HT-29 (cell line): ENCODE measurements at places on chromosomes 4 and X.

GRCh38 chr4:144818136-144818535 is 172.2 kb downstream of the HHIP start:
- DNase-seq: peak; percentile 12

DNA sequence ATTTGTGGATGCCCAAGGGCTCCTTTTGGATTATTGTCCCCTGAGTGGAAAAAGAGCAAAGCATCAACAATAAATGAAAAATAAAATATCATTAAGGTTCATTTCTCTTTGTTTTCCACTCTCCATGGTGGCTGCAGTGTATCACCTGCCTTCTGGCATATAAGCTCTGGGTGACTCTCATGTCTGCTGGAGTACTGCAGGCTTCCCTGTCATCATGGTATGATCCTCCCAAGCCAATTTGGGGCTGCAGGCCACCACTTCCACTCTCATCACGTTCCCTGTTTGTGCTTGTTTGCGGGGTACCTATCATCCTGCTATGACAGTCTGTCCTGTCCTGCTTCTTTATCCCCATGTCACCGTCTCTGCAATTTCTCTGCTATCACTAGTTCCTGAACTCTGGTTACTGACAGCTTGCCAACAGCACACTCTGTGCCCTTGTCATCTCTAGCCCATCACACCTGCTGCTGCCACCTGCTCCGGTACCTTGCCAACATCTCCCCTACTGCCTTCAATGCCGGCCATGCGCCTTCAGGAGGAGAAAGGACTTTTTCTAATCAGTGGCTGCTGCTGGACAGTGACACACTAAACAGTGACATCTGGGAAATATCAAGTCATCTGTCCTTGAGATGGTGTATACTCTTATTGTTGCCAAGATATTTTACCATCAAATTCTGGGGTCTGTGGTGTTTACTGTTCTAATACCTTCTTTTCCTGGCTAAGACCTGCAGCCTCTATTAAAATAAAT is 23.0 kb upstream of the FGF5 start:
- DNase-seq: no peak

GRCh38 chr4:152374153-152374552 is 161.7 kb downstream of the FBXW7 start:
- no peak for DNase-seq

DNA sequence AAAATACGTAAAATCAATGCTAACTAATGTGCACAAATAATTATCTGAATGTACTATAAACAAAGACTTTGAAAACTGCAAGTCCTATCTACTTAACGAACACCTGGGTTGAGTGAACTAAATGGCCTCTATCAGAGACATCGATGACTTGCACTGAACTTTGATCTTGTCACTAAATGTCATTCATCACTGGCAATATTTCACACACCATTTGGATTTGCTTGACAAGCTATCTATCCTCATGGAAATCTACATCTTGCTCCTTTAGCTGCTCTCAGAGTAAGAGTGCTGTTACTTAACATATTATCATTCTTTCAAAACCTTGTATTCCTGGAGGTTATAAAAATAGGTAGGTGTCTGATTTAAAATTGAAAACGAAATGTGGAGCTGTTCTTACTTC is 289.3 kb downstream of the TLL1 start:
- no peak for DNase-seq

DNA sequence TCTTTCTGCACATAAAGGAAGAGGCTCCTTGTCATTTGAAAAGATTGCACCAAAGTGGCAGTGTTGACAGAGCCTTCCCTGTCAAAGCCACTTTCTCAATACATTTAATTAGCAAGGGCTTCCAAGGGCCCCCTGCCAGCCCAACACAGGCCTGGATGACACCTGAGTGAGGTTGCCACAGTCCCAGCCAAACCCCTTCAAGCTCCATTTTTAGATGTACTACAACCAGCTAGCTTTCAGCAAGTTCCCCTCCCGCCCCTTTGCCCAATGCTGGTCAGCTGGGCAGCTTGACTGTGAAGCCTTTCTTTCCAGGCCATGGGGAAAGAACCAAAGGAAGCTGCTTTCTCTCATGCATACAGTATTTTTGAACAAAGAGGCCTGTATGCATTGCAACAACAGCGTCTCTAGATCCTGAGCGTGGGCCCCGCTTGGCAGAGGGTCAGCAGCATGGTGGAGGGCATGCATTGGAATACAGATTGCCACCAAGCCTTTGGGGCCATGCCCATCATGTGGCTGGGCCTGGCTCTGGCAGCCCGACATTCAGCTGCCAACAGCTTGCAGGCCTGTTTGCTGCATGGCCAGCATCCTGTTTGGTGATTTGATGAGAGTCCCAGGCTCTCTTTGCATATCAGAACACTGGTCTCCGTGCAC is 261.1 kb upstream of the GATB start:
- DNase-seq: no peak

GRCh38 chr4:159946983-159947615 is 844.2 kb downstream of the RAPGEF2 start:
- DNase-seq: peak; percentile 74

DNA sequence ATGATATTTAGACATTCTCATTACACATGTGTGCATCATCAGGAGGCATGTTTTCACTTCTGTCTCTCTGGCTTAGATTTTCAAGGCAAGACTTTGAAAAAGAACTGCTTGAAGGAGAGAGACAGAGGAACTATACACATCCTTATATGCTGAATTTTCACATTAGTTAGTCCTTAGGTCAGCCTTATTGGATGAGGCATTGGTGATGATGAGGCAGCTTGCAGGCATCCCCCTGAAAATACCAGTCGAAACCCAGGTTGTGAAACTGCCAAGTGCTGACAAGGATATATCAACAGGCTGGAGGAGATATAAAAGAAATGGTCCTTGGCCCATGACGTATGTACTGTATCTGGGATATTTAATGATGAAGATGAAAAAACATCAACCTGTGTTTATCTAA is 297.2 kb upstream of the AADAT start:
- DNase-seq: no peak

- peak; percentile 65 for DNase-seq
These were observed 33.1 kb downstream of the ENPEP start for GRCh38 chr4:110508827-110509710.

DNA sequence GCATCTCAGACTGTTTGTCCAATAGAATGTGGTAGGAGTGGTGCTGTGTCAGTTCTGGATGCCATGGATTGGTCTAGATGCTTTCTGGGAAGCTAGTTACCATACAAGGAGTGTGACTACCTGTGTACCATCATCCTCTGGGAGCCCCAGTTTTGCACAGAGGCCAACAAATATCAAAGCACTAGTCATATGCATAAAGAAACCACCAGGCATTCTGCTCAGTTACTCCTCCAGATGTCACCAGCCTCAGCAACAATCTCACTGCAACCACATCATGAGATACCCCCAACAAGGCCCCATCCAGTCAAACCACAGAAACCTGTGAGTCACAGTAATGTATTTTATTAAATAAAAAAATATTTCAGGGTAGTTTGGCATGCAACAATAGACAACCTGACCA is 435.8 kb upstream of the CPEB2 start:
- DNase-seq: no peak

- no peak for DNase-seq
These were observed 5.6 kb upstream of the AMOT start for GRCh38 chrX:112846187-112846586.

GRCh38 chr4:6674500-6675149 is 19.1 kb upstream of the S100P start:
- peak; percentile 81 for DNase-seq

- no peak for DNase-seq
These were observed 74.1 kb upstream of the PPP3CA start for GRCh38 chr4:101421386-101421785.

GRCh38 chr4:150004481-150004880 is 73.8 kb upstream of the DCLK2 start:
- DNase-seq: no peak

DNA sequence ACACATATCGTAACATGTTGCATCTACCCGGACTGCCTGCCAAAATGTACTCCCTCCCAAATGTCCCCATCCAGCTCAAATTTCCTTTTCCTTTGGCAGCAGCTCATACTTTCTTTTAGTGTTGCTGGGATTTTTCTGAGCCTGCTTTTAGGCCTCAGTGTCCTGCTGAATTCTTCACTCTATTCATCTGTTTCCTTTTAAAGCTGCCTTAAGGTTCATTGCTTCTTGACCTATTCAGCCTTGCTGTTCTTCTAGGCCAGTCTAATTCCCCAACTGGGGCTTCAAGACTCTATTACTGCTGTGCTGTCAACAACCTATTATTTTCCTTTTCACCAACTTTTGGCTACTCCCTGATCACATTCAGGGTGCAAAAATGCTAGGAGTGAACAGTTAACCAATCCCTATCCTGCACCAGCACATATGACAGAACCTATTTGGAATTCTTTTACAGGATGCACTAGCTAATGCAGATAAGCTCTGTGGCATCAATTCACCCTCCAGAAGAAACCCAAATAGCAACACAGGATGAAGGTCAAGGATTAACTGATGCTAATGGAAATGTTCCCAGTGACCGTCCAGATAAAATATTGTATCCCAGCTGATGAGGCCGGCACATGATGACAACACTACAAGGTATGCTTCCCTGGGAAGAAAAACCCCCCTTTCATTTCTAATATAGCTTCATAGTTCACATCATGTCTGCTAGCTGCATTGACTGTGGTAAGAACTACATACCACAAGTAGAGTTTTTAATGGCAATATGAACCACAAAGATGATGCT is 114.7 kb upstream of the TTC29 start:
- no peak for DNase-seq

- DNase-seq: no peak
These were observed 5.1 kb downstream of the MECP2 start for GRCh38 chrX:154092371-154092770.

- no peak for DNase-seq
These were observed 126.1 kb downstream of the MGST2 start for GRCh38 chr4:139791681-139792080.

GRCh38 chr4:80187677-80188076 is 9.6 kb upstream of the PRDM8 start:
- no peak for DNase-seq

DNA sequence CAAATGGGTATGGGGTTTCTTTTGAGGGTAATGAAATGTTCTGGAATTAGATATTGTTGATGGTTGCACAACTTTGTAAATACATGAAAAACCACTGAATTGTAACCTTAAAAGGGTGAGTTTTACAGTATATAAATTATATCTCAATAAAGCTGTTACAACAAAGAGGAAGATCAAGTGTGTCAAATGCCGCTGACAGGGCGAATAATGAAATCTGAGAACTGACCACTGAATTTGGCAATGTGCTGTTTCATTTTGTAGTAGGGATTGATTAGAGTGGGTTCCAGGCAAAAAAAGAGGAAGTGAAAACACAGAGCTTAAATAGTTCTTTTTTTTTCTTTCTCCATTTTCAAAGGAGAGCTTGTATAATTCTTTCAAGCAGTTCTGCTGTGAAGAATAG is 161.1 kb upstream of the NAP1L5 start:
- DNase-seq: no peak

DNA sequence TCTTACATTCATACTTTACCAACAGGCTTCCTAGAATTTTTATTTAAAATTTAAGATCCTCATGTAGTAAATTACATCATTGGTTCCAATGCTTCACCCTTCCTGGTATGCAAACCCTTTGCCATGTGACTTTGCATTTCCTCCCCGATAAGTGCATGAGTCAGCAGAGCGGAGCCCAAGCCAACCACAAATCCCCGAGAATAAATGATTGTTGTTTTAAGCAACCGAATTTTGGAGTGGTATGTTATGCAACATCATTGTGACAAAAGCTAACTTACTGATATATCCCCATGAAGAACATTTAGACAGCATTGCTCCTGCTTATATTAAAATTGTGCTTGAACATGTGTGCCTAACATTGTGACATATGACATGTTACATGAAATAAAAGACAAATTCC is 199.4 kb upstream of the DDX53 start:
- peak; percentile 3 for DNase-seq

DNA sequence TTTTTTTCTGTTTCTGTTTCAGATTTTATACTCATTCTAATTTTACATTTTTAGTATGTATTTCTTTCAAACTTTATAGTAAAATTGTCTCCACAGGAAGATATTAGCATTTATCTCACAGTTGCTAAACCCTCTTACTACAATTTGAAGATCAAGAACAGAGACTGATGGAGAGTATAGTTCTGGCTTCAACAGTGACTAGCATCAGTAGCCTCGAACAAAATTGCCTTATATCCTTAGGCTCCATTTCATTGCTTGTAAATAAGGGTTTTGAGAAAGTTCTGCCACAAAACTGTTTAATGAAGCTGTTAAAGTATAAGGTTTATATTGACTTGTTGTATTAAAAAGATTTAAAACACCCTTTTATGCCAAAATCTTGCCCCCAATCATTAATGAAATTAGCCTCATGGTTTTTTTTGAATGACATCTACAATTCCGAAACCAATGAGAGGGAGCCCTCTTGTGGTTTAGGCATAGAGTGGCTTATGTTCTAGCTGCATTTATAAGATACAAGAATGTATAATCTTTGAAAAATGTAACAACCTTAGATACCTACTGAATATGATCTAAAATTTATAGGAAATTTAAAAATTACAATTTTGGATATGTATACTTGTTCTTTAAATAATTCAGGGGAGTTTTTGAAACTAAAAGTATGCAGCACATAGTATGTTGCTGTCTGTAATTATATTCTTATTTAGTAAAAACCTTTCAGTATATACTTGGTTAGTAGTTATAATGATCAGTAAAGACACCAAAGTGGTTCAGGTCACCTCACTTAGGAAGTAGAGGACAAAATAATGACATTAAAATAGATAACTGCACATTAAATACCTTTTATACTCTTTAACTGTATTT is 109.8 kb upstream of the HPGD start:
- DNase-seq: peak; percentile 74

DNA sequence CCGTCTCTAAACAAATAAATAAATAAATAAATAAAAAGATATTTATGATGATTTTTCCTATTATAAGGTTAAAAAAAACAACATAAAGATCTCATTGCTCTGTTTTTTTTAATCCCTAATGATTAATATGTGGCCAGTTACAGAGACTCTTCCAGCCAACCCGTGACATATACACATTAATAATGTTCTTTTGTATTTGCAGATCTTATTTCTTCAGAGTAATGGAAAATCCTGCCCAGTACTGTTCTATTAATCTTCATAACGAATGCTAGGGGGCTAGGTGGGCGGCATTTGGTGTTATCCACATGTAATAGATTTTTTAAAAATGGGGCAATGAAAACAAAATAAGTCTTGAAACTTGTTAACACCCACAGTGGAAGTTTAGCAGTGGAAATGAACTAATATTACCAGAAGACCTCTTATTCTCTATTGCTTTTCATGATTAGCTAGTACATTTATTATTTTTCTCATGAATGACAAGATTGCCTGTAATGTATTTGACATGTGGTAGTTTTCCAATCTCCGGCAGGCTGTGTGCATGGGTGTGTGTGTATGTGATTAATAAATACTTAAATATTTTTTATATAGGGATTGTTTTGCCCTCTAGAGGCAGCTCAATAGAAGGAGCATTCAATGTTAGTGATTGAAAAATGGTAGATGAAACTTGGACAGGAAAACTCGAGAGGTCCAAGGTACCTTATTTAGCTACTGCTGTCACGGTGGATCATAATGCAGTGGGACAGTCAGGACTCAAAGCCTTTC is 457.4 kb downstream of the IL1RAPL1 start:
- peak; percentile 1 for DNase-seq
